ENCODE measurements at places on chromosomes 5 and 9. TPM values are rescaled to one million over a fixed set of nuclear protein-coding genes. Genes with fewer than 3 reads are reported as not detected.

OR1J2 gene
- total RNA-seq: not detected

DNA sequence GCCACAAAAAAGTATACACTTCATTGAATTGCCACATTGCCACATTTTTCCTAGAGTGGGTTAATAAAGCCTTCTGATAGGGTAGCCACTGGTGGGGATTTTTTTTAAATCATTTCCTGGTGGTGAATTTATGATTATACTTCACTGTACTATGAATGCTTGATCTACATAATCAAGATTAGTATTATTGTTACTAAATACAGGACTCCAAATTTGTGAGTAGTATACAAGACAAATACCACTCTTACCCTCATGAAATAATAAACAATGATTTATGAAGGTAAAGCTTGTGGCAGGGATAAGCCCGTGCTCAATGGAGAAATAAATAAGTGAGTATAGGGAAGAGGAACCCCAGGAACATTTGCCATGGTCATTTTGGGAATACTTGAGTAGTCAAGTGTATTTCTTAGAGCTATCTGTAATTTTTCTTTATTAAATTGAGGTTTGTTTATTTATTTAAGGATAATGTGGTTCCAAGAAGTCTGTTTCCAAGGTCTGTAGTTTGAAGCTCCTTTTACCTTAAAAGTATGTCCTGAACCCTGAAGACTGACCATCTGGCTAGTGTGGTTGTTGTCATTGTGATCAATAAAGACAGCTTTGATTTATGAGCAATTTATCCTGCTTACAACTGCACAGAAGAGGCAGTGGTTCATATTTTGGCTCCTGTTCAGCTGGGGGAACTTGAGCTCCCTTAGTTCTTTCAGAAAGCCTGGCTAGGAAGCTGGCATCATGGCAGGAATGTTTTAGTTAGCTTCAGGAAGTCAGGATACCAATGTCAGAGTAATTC, 118.6 kb downstream of the ZSWIM6 start:
- H3K36me3 ChIP-seq: no peaks in the 10 kb centered on the region
- H3K4me1 ChIP-seq: no peaks in the 10 kb centered on the region
- DNase-seq: no peak
- no peaks in the 10 kb centered on the region for H3K27me3 ChIP-seq
- H3K4me3 ChIP-seq: no peak overlapping the region

RASEF gene
- 0.33 TPM for total RNA-seq

DNA sequence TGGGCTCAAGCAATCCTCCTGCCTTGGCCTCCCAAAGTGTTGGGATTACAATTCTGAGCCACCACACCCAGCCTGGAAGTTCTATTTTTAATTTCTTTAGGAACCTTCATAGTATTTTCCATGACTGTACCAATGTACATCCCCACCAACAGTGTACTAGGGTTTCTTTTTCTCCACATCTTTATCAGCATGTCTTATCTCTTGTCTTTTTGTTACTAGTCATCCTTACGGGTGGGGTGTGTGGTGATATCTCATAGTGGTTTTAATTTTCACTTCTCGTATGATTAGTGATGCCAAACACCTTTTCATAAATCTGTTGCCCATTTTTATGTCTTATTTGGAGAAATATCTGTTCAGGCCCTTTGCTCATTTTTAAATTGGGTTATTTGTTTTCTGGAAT, 123.0 kb upstream of the MEF2C start:
- no peak for DNase-seq
- no peaks in the 10 kb centered on the region for H3K4me1 ChIP-seq
- H3K27me3 ChIP-seq: no peaks in the 10 kb centered on the region
- H3K36me3 ChIP-seq: no peaks in the 10 kb centered on the region

GRCh38 chr9:63817622-63818518, 1467.1 kb downstream of the FOXD4L5 start:
- peak; percentile 15 for DNase-seq
- peaks cover 32% of the 10 kb centered on the region for H3K27me3 ChIP-seq
- no peaks in the 10 kb centered on the region for H3K4me1 ChIP-seq
- H3K36me3 ChIP-seq: no peaks in the 10 kb centered on the region
- no peak overlapping the region for H3K27ac ChIP-seq

Measured in cardiac muscle cell (in vitro differentiated cells and primary cell).